ENCODE measurements at places on chromosomes 4 and X.

- no peak for DNase-seq
These were observed 26.1 kb upstream of the MTNR1A start for GRCh38 chr4:186581421-186581820.

DNA sequence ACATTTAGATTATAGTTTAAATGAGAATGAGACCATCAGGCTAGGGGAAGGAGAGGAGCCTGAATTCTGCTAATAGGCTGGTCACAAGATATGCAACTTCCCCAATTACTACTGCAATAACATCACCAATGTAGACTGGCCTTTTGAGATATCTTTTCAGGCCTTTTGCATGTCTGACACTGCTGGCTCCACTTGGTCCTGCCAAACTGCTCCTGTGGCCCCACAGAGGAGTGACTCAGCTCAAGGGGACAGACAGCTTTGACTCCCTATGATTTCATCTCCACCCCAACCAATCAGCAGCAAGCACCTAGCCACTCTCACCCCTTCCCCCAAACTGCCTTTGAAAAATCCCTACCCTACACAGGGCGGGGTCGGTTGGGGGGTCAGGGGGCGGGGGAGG is 22.8 kb downstream of the GPRIN3 start:
- no peak for DNase-seq

DNA sequence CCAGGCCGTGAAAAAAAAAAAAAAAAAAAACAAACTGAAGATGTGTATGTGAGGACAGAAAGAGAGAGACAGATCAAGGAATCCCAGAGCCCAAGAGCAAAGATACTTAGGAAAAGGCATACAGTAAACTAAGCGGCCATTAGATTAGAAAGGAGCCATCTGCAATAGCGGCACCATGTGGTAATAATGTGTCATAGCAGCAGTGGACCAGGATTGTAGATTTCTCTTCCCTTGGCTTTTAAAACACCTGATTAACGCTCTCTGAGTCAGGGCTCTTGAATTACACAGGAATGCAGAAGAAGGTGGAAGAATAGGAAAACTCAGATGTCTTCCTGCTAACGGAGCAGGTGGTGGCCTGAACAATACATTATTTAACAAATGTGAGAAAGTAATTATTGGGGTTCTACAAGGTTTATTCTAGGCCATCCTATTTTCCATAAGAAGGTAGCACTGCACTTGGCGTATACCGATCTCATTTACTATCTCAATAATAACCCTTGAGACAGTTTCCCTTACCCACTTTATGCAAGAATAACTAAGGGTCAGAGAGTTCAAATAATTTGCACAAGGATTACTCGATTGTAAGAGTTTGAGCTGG is 182.7 kb downstream of the KCNIP4 start:
- peak; percentile 45 for DNase-seq

DNA sequence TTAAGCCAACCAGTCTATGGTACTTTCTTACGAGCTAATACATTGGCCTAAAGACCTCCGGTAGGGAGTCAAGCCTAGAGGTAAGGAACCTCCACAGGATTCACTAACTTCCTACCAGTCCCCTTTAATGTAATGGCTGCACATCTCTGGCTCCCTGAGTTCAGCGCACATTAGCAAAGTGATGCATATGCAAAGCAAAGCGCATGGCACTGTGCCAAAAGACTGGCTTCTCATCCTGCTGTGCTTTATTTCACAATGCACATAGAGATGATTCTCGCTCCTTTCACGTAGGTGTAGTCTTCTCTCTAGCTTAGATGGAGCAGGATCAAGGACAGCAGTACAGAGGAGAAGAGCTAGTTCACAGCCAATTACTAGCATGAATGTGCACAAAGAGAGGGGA is 14.6 kb upstream of the CLTRN start:
- no peak for DNase-seq

- no peak for DNase-seq
These were observed 13.3 kb upstream of the FGFR3 start for GRCh38 chr4:1779588-1780382.

GRCh38 chrX:77572322-77572721 is 125.1 kb downstream of the FGF16 start:
- DNase-seq: no peak

- no peak for DNase-seq
These were observed 6.9 kb downstream of the SH3TC1 start for GRCh38 chr4:8205749-8206611.

- DNase-seq: no peak
These were observed 128.5 kb downstream of the LRBA start for GRCh38 chr4:150886597-150886996.

DNA sequence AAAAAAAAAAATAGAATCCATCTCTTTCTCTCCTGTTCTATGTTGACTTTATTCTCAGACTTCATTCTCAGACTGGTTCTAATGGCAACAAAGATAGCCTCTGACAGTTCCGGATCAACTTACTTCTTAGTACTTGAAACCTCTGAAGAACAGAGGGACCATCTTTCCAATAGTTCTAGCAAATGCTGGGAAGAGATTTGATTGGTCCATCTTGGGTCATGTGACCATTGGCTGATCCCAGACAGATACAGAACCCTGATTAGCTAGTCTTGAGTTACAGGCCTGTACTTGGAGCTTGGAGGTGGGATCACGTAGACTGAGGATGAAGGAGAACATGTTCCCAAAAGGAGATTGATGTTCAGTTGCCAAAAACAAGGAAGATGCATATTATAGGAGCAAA is 66.9 kb upstream of the STIM2 start:
- no peak for DNase-seq

GRCh38 chr4:4986841-4987240 is 32.4 kb downstream of the CYTL1 start:
- DNase-seq: no peak

- DNase-seq: peak; percentile 20
These were observed 10.4 kb downstream of the RAB9A start for GRCh38 chrX:13699183-13699826.

- no peak for DNase-seq
These were observed 368.0 kb upstream of the AGA start for GRCh38 chr4:177810220-177810619.

DNA sequence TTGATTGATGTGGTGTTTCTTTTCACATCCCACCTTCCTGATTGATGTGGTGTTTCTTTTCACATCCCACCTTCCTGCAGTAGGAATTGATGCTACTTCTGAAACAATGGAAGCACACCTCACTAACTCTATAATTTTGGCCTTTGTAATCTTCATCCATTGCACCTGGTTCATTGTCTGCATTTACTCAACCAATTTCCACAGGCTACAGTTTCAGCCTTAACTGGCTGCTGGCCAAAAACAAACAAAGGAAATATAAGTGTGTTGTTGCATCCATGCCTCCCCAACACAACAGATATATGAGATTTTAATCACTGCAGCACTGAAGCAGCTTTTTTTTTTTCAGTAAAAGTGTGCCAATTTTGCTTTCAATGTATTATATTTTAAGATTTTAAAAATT is 867.6 kb upstream of the PCDH7 start:
- no peak for DNase-seq

- no peak for DNase-seq
These were observed 71.1 kb downstream of the MID1 start for GRCh38 chrX:10549280-10549679.

DNA sequence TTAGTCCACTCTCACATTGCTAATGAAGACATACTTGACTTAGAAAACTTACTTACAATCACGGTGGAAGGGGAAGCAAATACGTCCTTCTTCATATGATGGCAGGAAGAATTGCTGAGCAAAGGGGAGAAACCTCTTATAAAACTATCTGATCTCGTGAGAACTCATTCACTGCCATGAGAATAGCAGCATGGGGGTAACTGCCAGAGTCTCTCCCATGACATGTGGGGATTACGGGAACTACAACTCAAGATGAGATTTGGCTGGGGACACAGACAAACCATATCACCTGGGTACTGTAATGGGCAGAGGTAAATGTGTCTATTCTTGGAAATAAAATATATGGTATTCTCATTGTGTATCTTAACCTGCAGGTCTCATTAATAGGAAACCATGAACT is 711.6 kb upstream of the GRID2 start:
- DNase-seq: no peak

DNA sequence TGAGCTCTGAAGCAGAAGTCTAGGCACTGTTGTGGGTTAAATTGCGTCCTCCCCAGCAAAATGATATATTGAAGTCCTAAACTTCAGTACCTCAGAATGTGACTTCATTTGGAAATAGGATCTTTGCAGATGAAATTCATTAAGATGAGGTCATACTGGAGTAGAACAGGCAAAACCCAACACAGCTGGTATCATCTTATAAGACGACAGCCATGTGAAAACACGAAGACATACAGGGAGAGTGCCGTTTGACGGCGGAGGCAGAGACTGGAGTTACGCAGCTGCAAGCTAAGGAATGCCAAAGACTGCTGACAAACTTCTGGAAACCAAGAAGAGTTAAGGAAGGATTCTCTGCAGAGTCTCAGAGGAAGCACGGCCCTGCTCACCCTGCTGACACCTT is 241.5 kb downstream of the MAML3 start:
- DNase-seq: no peak

- DNase-seq: no peak
These were observed 596.3 kb upstream of the TENM3 start for GRCh38 chr4:181646864-181647263.

DNA sequence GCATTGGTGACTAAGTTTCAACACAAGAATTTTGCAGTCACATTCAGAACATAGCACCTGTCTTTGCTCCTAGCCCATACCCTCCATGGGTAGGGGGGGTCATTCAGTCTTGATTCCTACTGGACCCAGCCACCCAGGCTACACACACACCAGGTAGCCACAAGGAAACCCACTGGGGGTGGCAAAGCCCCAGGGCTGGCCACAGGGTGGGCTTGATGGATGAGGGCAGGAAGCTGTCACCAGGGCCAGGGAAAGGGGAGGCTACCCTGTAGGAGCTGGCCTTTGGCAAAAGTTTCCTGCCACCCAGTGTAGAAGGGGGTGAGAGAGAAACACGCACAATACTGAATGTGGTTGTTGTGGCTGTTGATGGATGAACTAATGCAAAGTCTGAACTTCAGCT is 74.5 kb upstream of the NKX1-1 start:
- DNase-seq: no peak

GRCh38 chr4:1583051-1583785 is 100.9 kb downstream of the FAM53A start:
- DNase-seq: no peak

GRCh38 chr4:77913348-77913747 is 50.7 kb downstream of the MRPL1 start:
- no peak for DNase-seq

GRCh38 chr4:60923075-60923474 is 277.1 kb upstream of the ADGRL3 start:
- DNase-seq: no peak

- no peak for DNase-seq
These were observed 14.4 kb upstream of the CDS1 start for GRCh38 chr4:84568496-84568895.

GRCh38 chr4:187268940-187269339 is 545.3 kb upstream of the FAT1 start:
- no peak for DNase-seq

GRCh38 chrX:72382202-72382595 is 76.5 kb upstream of the CITED1 start:
- no peak for DNase-seq

- DNase-seq: no peak
These were observed 72.9 kb upstream of the PPP2R3B start for GRCh38 chrX:459611-460010.

DNA sequence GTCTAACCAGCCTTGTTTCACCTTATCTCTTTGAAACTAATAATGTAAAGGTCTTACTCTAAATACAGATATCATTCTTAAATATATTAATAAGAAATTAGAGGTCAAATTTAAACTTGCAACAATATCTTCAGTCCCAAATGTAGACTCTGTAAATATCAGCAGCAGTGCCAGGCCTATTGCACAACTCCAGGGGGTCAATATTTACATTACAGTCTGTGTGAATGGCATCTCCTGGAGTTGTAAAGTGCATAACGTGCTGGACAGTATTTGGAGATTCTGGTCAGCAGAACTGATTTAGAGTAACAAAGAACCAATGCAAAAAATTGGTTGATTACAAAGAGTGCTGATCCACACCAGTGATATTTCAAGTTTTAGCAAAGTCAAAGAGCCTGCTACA is 1225.9 kb downstream of the PCDH19 start:
- no peak for DNase-seq

DNA sequence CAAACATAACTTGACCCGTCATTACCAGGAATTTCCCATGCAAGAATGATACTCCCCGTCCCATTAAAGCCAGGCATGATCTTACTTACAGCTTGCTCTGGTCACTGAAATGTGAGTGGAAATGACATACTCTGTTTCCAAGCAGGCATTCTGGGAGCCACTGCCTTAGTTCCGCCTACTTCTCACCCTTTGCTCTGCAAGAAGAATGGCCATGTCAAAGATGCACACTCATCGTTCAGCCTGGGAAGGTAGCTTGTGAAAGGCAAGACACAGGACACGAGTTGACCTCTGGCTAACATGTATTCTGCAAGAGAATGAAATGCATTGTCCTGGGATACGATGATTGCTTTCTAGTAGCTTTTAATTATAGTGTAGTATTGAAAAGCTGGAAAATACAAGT is 1144.4 kb downstream of the NLGN4X start:
- DNase-seq: no peak

- DNase-seq: peak; percentile 43
These were observed 26.7 kb upstream of the FGFR3 start for GRCh38 chr4:1766106-1767060.

DNA sequence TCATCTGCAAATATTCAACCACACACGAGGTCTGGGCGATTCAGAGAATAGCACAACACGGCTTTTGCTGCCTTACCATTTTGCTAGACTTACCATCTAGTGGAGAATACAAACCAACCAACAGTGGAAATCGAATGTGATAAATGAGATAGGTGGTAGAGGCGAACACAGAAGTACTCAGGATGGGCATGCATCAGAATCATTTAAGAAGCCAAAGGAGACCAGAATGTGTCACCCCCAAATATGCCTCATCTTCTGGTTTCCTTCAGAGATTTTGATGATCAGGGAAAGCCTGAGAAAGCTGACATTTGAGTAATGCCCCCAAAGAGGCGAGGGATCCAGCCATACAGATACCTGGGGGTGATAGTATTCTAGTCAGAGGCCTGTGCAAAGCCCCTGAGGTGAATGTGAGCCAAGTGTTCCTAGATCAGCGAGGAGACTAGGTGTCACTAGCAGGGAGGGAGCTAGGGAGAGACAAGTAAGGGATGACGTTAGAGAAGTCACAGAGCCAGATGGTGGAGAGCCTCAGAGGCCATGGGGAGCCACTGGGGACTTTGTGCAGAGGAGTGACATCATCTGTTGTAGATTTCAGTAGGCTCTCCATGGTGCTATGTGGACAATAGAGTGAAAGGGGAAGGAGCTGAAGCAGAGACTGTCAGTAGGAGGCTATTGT is 1.7 kb downstream of the MTMR1 start:
- DNase-seq: no peak
